ENCODE measurements at places on chromosomes 1 and 21.

DNA sequence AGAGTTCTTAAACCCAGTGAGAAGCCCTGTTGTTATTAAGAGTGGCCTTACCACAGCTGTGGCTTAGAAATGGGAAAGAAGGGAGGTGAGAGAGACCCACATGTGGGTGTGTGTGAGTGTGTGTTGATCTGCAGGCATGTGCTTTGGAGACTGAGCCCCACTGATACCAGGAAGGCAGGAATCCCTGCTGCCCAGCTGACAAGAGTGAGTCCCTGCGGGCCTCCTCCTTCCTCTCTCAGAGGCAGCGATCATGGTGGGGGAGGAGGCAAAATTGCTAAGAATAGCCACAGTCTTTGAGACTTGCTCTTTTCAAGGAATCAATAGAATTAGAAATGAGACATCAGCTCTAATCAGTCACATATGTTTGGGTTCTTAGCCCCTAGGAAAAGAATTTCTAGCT is 87.0 kb upstream of the WARS2 start:
- DNase-seq: no peak

DNA sequence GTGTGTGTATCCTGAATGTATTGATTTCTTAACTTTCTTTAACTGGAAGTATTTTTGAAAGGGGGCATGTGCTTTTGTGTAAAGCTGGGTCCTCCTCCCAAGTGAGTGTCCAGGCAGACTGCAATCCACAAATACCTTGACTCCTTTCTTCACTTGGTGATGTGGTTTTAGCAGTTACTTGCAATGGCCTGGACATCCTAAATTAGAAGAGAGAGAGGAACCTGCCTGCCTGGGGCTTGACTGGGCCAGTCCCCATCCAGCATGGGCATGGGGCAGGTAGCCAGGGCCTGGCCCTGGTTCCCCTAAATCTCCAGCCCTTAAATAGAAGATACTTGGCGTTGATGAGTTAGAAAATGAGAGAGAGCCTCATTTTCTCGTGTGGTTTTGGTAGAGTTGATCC is 159.7 kb downstream of the PGBD5 start:
- DNase-seq: no peak

- no peak for DNase-seq
Observed at GRCh38 chr1:22573237-22573636, 9.9 kb downstream of the EPHA8 start.

DNA sequence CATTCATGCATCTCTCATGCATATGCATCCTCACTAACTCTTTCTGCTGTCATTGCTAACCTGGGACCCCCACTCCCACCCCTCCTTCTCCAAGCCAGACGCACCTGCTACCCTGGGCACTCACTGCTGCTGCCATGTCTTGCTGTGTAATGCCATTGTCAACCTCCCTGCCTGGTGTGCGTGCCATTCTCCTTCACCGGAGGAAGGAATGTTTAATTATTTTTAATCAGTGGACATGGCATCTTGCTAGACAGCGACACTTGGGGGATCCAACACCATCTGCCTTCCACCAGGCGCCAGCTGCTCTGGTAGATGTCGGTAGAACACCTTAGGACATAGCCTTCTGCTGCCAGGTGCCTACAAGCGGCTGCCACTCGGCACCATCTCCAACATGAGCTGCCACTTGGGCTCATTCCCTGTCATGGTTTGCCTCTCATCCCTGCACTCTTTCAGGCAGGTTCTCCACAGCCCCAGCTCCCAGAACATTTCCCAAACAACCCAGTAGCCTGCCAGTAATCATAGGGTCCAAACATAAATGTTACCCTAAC is 306.9 kb downstream of the TTLL7 start:
- no peak for DNase-seq

DNA sequence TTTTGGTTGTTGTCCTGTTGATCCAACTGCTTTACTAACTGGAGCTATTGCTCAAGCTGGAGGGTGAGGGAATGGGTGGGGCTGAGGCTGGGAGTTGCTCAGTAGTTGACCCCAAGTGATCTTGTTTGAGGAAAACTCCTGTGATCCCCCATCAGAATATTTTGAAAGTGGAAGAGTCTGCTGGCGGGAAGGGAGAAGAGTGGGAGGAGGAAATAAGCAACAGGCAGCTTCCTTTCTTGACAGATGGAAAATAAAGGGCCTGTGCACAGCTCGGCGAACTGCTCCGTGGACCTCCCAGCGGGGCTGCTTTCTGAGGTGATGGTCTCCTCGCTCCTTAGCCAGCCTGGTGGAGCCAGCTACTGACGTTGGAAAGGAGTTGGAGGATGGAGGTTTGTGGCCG is 199.1 kb upstream of the LMO4 start:
- no peak for DNase-seq

All from stimulated activated CD8-positive, alpha-beta memory T cell treated with anti-CD3 and anti-CD28 coated beads, Interleukin-7, amount 100 ng/mL, for 48 hours (primary cell).